ENCODE measurements at places on chromosomes 3 and 15. TPM values are rescaled to one million over a fixed set of nuclear protein-coding genes. Genes with fewer than 3 reads are reported as not detected.

The CCDC32 gene
- 24.8 TPM for total RNA-seq

The SIAH2 gene
- total RNA-seq = 18.6 TPM

The ARGFX gene
- not detected for total RNA-seq

The JMJD7 gene
- 24.3 TPM for total RNA-seq

The HRG gene
- not detected for total RNA-seq

The TMIE gene
- total RNA-seq = 1.0 TPM

GRCh38 chr3:5112043-5112442, 10.0 kb upstream of the ARL8B start:
- no peaks in the 10 kb centered on the region for H3K27me3 ChIP-seq
- H3K4me3 ChIP-seq = no peak overlapping the region
- no peaks in the 10 kb centered on the region for H3K36me3 ChIP-seq
- no peak overlapping the region for H3K27ac ChIP-seq

DNA sequence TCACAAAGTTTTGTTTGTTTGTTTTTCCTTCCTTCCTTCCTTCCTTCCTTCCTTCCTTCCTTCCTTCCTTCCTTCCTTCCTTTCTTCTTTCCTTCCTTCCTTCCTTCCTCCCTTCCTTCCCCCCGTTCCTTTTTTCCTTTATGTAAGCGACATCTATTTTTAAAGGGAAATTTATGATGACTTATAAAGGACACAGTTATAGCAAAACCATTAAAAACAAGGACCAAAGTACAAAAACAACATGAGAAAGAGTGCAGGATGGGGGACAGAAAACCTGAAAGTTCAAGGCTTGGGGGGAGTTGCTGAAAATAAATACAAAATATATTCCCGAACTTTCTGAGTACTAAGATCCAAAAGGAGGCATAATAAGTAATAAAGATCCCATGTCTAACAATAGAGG, 1.8 kb downstream of the ADGRG7 start:
- H3K36me3 ChIP-seq = no peaks in the 10 kb centered on the region
- H3K27ac ChIP-seq = no peak overlapping the region
- H3K27me3 ChIP-seq = no peaks in the 10 kb centered on the region
- DNase-seq = no peak
- no peak overlapping the region for H3K4me3 ChIP-seq

DNA sequence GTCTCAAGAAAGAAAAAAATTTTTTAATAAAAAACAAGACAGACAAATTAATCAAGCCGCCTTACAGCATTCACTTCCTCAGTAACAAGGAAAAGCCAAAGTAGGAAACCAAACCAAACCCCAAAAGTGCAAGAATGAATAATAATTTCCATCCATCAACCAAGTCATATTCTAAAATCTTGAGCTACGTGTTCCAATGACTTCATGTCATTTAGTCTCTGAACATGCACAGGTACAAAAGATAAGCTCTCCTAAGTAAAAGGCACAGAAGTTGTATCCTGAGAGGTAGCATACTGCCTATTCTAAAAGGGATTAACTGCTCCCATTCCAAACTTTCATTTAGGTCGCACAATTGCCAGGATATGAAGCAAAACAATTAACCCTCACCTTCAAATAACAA, 29.7 kb downstream of the SLC4A7 start:
- H3K36me3 ChIP-seq = no peaks in the 10 kb centered on the region
- no peak overlapping the region for H3K4me3 ChIP-seq
- peaks cover 9% of the 10 kb centered on the region for H3K4me1 ChIP-seq

- no peaks in the 10 kb centered on the region for H3K27me3 ChIP-seq
- no peak for DNase-seq
- H3K4me3 ChIP-seq = no peak overlapping the region
- H3K4me1 ChIP-seq = peaks cover 62% of the 10 kb centered on the region
- peaks cover 21% of the 10 kb centered on the region for H3K36me3 ChIP-seq
- no peak overlapping the region for H3K27ac ChIP-seq
Observed at GRCh38 chr15:101237251-101237650, 14.6 kb downstream of the CHSY1 start.

GRCh38 chr3:18061737-18062656, 319.6 kb upstream of the TBC1D5 start:
- no peak overlapping the region for H3K27ac ChIP-seq
- H3K4me3 ChIP-seq = no peak overlapping the region
- H3K27me3 ChIP-seq = no peaks in the 10 kb centered on the region
- no peaks in the 10 kb centered on the region for H3K36me3 ChIP-seq

- H3K36me3 ChIP-seq = no peaks in the 10 kb centered on the region
- DNase-seq = no peak
- no peaks in the 10 kb centered on the region for H3K27me3 ChIP-seq
- no peaks in the 10 kb centered on the region for H3K4me1 ChIP-seq
- no peak overlapping the region for H3K27ac ChIP-seq
Observed at GRCh38 chr15:61447981-61448380, 218.9 kb upstream of the RORA start.

DNA sequence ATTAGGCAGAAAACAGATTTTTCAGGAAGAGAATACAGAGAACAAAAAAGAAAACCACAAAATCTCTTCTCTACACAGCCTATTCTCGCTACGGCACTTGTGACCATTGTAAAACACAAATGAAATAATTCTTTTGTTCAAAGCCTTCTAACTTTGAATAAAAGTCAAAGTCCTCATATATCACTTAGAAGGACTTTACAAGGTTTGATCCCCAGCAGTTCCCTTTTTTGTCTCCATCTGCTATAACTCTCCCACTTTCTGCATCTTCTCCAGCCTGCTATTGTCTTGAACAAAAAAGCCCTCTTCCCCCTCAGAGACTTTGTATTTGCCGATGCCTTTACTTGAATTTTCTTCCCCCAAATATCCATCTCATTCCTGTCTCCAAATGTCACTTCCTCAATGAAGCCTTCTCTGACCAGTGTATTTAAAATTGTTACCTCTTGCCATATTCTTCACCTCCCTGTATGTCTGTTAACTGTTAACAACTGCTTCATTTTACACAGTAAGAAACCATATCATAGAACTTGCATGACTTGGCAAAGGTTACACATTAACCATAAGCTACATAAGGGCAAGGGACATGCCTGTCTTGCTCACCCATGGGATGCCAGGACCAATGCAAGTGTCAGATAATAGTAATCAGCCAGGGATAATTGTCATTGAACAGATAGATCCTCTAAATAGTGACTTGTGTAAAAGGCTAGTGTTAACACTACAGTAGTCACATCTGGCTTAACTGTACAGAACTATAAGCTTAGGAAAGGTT, 122.4 kb downstream of the CBLB start:
- peak overlapping the region; percentile 9 for H3K27ac ChIP-seq
- peaks cover 16% of the 10 kb centered on the region for H3K4me1 ChIP-seq
- no peak overlapping the region for H3K4me3 ChIP-seq
- no peaks in the 10 kb centered on the region for H3K27me3 ChIP-seq
- no peak for DNase-seq
- H3K36me3 ChIP-seq = peaks cover 8% of the 10 kb centered on the region

DNA sequence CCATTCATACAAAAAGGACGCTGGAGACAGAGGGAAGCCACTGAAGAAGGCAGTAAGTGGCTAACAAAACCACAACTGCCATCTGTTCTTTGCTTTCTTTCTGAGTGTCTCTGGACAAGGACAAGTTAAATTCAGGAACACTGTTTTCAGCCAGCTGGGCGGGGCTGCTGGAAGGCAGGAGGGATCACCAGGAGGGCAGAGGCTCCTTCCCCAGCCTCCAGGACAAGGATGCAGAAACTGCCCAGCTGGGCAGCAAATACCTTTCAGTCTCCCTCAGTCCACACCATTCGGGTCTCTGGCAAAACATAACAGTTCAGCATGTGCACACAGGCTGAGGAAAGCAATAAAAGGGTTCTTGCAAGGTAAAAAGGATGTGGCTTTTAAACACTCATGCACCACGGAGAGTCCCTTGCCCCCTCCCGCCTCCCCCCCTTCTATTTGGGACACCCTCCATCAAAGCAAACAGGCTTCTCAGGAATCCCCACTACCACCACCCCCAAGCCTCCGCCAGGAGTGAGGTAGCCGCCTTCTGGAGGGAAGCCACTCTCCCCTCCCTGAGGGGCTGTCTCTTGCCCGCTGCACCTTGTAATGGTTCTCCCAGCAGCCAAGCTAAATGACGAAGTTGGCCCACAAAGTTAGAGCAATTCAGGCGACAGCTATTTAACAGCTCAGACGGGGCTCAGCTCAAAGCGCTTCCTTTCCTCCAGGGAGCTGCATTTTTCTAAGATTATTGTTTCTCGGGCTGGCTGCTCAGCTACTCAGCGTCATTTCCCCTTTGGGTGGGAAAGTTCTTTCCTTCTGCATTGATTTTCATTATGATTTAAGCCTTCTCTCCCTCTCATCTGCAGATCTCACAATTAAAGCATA, 3.8 kb downstream of the HEG1 start:
- peak overlapping the region; percentile 82 for H3K4me3 ChIP-seq
- H3K4me1 ChIP-seq = peaks cover 80% of the 10 kb centered on the region
- DNase-seq = no peak
- H3K27ac ChIP-seq = peak overlapping the region; percentile 88
- H3K36me3 ChIP-seq = peaks cover 13% of the 10 kb centered on the region

- H3K27me3 ChIP-seq = no peaks in the 10 kb centered on the region
- DNase-seq = no peak
- no peaks in the 10 kb centered on the region for H3K36me3 ChIP-seq
- no peaks in the 10 kb centered on the region for H3K4me1 ChIP-seq
- H3K4me3 ChIP-seq = no peak overlapping the region
Observed at GRCh38 chr3:126306888-126307482, 50.2 kb downstream of the KLF15 start.

GRCh38 chr3:100260081-100260684, 609 bp upstream of the TBC1D23 start:
- peak overlapping the region; percentile 67 for H3K4me3 ChIP-seq
- peak overlapping the region; percentile 95 for H3K27ac ChIP-seq
- no peaks in the 10 kb centered on the region for H3K36me3 ChIP-seq
- peak; percentile 52 for DNase-seq
- H3K4me1 ChIP-seq = peaks cover 44% of the 10 kb centered on the region
- no peaks in the 10 kb centered on the region for H3K27me3 ChIP-seq

DNA sequence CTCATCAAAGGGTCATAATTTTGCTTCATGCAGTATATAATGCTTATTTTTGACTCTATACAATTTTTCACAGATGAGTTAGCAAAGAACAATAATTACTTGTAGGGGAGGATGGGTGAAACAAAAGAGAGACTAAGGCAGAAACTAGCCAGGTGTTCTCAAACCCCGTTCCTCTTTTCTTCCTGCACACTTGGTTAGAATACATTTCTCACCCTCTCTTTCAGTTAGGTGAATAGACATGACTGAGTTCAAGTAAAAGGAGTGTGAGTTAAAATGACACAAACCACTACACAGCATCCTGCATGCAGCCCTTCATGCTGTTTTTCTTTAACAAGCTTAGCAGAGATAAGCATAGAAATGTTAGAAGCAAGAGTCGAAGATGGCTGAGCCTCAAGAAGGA, 922.2 kb downstream of the TBL1XR1 start:
- no peak overlapping the region for H3K4me3 ChIP-seq
- H3K27me3 ChIP-seq = no peaks in the 10 kb centered on the region
- H3K27ac ChIP-seq = no peak overlapping the region
- H3K4me1 ChIP-seq = no peaks in the 10 kb centered on the region

- no peaks in the 10 kb centered on the region for H3K36me3 ChIP-seq
- H3K4me3 ChIP-seq = no peak overlapping the region
- no peaks in the 10 kb centered on the region for H3K27me3 ChIP-seq
- no peak overlapping the region for H3K27ac ChIP-seq
- no peak for DNase-seq
Observed at GRCh38 chr3:58202917-58203360, 7.8 kb downstream of the DNASE1L3 start.

GRCh38 chr3:185150561-185150960, 2.3 kb downstream of the C3orf70 start:
- H3K4me1 ChIP-seq = peaks cover 14% of the 10 kb centered on the region
- no peak overlapping the region for H3K27ac ChIP-seq
- H3K27me3 ChIP-seq = peaks cover 10% of the 10 kb centered on the region
- no peak overlapping the region for H3K4me3 ChIP-seq
- DNase-seq = no peak
- no peaks in the 10 kb centered on the region for H3K36me3 ChIP-seq

GRCh38 chr15:63334821-63335220, 46.8 kb downstream of the CA12 start:
- no peaks in the 10 kb centered on the region for H3K27me3 ChIP-seq
- H3K4me3 ChIP-seq = no peak overlapping the region
- H3K36me3 ChIP-seq = no peaks in the 10 kb centered on the region
- H3K4me1 ChIP-seq = no peaks in the 10 kb centered on the region

DNA sequence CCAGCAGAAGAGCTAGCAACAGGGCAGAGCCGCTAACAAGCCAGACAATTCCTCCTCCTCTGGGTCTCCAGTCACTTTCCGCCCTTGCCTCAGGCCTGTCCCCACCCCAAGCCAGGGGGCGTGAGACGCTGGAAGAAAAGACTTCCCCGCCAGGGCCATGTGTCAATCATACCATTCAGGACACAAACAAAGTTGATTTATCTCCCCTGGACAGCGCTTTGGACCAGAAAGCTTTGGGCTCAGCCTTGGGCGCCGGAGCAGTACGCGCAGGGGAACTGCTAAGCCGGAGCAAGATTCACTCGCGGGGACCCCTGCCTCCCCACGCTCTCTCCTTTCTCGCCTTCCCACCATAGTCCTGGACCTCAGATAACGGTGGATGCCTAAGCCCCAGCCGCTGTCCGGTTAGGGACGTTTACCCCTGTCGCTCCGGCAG, 479 bp downstream of the LRRC2 start:
- peaks cover 19% of the 10 kb centered on the region for H3K27me3 ChIP-seq
- no peak overlapping the region for H3K27ac ChIP-seq
- peak overlapping the region; percentile 57 for H3K4me3 ChIP-seq
- no peaks in the 10 kb centered on the region for H3K36me3 ChIP-seq

DNA sequence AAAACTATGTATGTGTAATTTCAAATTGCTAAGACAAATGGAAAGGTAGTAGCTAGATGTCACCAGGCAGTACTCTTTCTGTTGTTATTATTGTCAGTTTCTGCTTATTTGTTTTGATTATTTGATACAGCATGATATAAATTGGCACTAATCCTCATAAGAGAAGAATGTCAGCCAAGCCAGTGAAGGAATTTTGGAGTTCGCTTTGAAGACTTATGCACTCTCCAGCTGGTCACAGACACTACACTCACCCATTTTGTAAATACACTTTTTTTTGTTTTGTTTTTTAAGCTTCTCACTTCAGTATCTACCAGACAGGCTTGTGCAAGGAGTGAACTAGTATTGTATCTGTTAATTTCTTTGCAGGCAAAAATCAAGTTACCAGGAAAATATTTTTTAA, 180.2 kb upstream of the TTC14 start:
- DNase-seq = no peak
- no peaks in the 10 kb centered on the region for H3K36me3 ChIP-seq
- H3K27ac ChIP-seq = no peak overlapping the region
- no peak overlapping the region for H3K4me3 ChIP-seq

GRCh38 chr3:168249550-168250414, 154.1 kb upstream of the GOLIM4 start:
- H3K4me1 ChIP-seq = peaks cover 26% of the 10 kb centered on the region
- H3K27ac ChIP-seq = peak overlapping the region; percentile 21
- DNase-seq = peak; percentile 85
- no peaks in the 10 kb centered on the region for H3K36me3 ChIP-seq

- H3K27me3 ChIP-seq = no peaks in the 10 kb centered on the region
- H3K4me3 ChIP-seq = no peak overlapping the region
- DNase-seq = no peak
- no peaks in the 10 kb centered on the region for H3K36me3 ChIP-seq
- no peak overlapping the region for H3K27ac ChIP-seq
Observed at GRCh38 chr3:68467465-68467864, 464.9 kb downstream of the TAFA4 start.

GRCh38 chr3:74347563-74348268, 266.7 kb downstream of the CNTN3 start:
- H3K4me1 ChIP-seq = no peaks in the 10 kb centered on the region
- no peaks in the 10 kb centered on the region for H3K27me3 ChIP-seq
- no peak for DNase-seq
- no peaks in the 10 kb centered on the region for H3K36me3 ChIP-seq

Data from lower lobe of right lung (tissue), 2 donors.